ENCODE measurements at places on chromosomes 16 and 17.

DNA sequence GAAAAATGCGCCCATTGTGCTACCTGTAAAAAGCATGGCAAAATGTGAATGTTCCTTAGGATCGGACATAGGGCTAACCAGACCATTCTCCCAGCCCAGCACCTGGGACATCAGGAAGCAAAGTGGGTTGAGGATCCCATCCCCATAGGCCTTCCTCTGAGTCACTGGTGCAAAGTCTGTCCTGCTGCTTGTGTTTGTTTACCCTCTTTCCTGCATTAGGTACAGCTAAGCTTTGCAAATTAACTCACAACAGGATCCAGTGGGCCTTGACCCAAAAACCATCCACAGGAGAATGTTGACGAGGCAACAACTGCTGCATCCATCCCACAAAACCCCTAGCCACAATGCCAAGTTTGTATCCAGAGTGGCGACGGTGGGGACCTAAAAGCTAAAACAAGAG lies 106.2 kb downstream of the GRIN2A start:
- no peak for DNase-seq

GRCh38 chr16:84617041-84617790 lies 662 bp downstream of the COTL1 start:
- no peak for DNase-seq

DNA sequence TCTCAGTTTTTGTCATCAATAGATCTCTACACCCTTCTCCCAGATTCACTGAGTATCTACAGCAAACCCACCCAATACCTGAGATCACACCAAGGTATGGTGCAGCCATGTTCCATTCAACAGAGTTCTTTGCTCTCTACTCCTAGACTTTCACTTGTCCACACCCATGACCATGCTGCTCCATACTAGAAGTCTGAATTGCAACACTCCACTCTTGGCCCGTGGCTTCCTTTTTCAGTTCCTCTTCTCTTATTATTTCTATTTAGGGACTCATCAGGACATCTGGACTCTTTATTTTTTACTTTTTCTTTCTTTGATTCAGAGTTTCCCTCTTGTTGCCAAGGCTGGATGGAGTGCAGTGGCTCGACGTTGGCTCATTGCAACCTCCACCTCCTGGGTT lies 37.1 kb downstream of the YWHAE start:
- no peak for DNase-seq

DNA sequence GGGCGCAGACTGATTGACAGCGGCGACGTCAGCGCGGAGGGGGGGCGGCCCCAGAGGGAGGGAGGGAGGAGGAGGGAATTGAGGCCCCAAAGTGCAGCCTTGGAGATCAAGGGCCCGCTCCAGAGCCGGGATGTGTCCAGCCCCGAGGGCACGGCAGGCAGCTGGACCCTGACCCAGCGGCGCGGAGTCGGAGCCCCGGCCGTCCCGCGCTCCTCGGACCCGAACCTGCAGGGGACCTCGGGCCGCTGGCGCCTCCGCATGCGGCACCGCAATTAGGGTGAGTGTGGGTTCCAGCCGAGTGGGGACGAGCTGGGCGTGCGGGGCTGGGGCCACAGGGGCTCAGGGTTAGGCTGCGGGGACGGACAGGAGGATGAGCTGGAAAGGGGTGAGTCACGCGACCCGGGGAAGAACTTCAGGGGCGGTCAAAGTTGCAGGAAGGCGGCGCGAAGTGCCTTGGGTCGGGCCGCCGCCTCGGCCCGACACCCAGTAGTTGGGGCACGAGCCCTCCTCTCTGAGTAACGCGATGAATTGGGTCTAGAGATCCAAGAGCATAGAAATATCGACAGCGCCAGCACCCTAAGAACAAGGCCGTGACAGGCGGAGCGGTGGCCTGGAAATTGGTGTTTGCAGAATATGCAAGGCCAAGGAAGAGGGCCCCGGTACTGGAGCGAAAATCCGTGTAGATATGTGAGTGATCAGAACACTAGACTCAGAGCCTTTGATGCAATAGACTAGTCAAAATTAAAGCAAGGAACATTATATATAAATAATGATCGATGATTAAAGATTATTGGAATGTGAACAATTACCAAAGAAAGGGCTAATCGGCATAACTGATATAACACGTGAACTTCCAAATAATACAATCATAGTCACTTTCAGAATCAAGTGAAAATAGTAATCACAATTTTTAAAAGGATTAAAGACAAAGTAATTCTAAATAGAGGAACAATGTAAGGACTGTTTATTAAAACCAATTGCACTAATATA lies at the start of gene TBX4:
Gene TBX4 (plus strand): TSS at position 122 of the 990 bp plus-strand sequence. CDS start 4,069 bp downstream, outside the sequence.
- no peak for DNase-seq

GRCh38 chr16:51184702-51185433 lies 33.8 kb upstream of the SALL1 start:
- no peak for DNase-seq
